Central memory CD4-positive, alpha-beta T cell (primary cell): ENCODE measurements at places on chromosomes 12 and 14.

GRCh38 chr12:26125400-26126339, 833 bp upstream of the BHLHE41 start:
- no peak for DNase-seq

DNA sequence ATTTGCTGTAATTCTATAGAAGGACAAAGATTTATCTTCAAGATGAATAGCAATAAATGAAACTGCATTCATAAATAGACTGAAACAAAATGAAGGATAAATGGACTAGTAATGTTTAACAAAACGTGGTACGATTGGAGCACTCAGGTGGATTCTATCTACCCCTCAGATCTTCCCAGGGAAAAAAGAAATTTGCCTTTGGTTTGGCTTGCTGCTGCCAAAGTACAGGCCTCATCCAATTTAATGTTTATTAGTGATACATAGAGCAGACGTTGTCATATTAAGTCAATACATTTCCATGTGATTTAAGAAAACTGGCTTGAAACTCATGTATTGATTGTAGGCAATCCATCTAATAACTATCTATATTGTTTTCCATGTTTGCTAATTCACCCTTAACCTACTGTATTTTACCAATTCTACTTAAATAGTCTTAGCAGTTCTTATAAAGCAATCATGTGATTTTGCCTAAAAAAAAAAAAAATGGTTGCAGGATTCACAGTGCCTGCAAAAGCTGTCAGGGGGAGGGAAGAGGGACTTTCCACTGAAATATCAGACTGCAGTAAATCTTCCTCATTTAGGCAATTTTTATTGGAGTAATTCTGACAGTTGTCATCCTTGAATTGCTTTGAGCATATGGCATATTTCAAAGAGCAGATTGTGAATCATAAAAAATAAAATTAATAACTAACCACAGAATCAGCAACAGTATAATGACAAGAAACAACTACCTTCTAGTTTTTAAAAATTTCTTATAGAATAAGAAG, 242.2 kb upstream of the NPAS3 start:
- DNase-seq, result no peak

DNA sequence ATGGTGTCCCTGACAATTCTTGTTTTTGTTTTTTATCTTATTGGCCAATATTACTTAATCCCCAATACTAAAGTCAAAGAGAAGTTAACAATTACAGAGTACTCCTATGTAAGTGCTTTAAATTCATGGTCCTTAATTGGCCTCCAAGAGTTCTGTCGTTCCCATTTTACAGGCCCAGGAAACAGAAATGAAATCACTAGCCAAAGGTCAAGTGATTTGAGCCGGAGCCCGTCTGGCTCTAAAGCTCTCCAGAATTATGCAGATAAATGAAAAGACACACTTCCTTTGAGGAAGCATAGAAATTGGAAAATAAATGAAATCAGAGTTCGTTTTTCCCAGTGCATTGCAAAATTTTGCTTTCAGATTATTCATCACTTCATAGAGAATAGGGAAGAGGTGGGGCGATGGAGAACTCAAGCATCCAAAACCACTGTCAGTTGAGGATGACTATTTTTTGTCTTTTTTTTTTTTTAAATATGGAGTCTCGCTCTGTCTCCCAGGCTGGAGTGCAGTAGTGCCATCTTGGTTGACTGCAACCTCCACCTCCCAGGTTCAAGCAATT, 78.5 kb downstream of the MAP1LC3B2 start:
- no peak for DNase-seq

GRCh38 chr12:6647083-6647604, at the start of gene ACRBP:
Gene ACRBP (minus strand): TSS chr12:6647432. CDS start chr12:6647366, 66 bp downstream.
- DNase-seq, result no peak

DNA sequence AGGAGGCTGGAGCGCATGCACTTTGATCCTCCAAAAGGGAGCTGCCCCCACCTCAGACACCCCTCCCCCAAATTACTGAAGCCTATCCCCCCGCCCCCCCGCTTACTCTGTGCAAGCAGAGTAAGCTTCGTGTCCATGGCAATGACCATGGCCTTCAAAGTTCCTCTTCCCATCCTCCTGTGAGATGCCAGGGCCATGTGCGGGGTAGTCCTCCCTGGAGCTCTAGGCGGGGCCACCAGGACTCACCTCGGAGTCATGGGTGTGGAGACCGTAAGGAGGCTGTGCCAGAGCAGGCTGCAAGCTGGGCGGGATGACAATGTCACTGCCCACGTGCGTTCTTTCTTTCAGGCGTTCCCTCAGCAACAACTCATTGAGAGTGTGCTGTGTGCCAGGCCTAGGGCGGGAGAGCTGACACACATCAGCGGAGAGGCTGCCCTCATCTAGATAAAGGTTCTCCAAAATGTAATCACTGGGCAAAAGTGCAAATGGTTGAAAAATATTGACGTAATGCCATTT, 66.8 kb downstream of the C14orf132 start:
- no peak for DNase-seq

GRCh38 chr14:39028620-39029019, 74.4 kb downstream of the SEC23A start:
- no peak for DNase-seq

DNA sequence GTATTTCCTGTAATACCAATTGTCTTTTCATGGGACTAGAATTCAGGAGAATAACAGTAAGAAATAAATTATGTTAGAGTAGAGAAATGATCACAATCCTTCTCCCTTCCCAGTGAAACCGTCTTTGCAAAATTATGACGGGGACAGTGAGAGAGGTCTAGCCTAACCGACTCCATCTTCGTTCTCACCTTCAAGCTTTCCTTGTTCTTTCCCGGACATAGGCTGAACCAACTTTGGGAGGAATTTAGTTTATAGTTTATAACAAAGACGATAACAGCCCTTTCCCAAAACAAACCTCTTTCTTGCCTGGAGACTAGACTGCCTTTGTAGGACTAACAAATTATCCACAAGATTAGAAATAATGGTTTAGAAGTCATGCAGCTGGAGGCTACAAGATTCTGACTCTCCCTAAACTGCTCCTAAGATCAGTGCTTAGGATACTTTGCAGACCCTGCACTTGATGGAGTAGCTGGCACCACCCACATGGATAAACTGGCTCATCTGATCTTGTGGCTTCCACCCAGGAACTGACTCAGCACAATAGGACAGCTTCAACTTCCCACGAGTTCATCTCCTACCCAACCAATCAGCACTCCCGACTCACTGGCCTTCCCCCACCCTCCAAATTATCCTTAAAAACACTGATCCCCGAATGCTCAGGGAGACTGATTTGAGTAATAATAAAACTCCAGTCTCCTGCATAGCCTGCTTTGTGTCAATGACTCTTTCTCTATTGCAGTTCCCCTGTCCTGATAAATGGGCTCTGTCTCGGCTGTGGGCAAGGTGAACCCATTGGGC, 521.2 kb upstream of the TBX3 start:
- DNase-seq, result no peak
